ENCODE measurements at places on chromosomes 7 and 10. TPM values are rescaled to one million over a fixed set of nuclear protein-coding genes. Genes with fewer than 3 reads are reported as not detected.

The ATOH7 gene
- 0.28 TPM for total RNA-seq

The AS3MT gene
- total RNA-seq, result 7.5 TPM

The CPVL gene
- 0.58 TPM for total RNA-seq

The GRID2IP gene
- under 0.01 TPM for total RNA-seq

The ZNF467 gene
- 0.77 TPM for total RNA-seq

The GSTO2 gene
- total RNA-seq, result 2.3 TPM

The ITIH5 gene
- total RNA-seq, result 1.4 TPM

The ALKBH4 gene
- 10.7 TPM for total RNA-seq

The ASZ1 gene
- not detected for total RNA-seq

The FAM13C gene
- total RNA-seq, result 3.9 TPM
